ENCODE measurements at places on chromosomes 13 and 19.

DNA sequence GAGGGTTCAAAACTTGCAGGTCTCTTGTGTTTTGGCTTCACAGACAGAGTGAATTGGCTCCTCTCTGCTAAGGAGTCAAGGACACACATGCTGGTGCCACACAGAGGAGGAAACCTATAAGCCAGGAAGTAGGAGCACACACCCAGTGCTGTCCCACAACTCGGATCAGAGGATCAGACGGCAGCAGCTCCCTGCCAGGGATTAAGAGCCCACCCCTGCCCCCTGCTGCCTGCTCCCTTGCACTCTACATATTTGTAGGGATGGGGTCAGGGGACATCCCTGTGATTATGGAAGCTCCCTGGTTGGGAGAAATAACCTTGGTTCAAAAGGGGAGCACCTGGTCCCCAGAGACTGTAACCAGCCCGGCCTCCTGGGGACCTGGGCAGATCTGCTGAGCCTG lies 77.5 kb upstream of the CLDN10 start:
- DNase-seq, result no peak

DNA sequence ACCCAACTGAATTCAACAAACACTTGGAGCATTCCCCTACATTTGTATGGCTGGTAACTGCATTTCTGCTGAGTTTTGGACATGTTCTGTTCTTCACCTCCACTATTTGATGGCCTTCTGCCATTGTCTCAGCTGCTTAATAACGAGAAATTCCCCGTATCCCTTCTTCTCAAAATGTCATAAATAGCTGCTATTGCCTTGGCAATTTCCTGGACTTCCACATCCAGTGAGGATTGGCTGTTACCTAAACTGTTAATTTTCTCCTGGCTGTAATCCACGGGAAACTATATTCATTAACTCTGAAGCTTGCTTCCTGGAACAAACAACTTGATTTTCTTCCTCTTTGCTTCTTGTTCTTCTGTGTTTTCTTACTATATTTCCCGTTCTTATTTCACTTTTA lies 69.5 kb upstream of the TDRD3 start:
- DNase-seq, result no peak

- no peak for DNase-seq
These were observed 927.6 kb upstream of the ATXN8OS start for GRCh38 chr13:69180034-69180433.

GRCh38 chr13:78521091-78521490 lies 82.3 kb downstream of the POU4F1 start:
- DNase-seq, result no peak

DNA sequence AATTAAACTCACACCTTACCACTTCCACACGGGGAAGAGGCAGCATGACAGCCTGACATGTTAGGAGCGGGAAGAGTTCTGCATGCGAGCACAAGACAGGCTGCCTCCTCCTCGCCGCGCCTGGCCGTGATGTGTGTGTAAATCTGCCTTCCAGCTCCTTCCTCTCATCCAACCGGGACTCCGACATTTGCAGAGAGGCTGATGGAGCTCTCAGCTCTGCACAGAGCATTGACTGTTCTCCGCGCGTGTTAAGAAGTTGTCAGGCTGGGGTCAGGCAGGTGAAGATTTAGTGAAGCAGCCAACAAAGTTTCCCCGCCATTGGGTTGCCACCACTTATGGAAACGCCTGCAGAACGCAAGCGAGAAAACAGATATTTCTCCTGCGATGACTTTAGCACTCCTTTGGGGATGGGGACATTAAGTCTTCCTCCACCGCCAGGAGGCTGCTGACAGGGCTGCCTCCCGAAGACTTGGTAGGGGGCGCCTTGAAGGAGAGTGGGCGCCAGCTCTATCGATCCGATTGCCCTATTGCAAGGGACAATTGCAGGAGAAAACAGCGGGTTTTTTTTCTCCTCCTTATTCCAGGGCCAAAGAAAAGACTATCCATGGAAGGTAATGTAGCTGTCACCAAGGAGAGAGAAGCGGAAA lies 213.9 kb upstream of the TSHZ3 start:
- DNase-seq, result no peak

DNA sequence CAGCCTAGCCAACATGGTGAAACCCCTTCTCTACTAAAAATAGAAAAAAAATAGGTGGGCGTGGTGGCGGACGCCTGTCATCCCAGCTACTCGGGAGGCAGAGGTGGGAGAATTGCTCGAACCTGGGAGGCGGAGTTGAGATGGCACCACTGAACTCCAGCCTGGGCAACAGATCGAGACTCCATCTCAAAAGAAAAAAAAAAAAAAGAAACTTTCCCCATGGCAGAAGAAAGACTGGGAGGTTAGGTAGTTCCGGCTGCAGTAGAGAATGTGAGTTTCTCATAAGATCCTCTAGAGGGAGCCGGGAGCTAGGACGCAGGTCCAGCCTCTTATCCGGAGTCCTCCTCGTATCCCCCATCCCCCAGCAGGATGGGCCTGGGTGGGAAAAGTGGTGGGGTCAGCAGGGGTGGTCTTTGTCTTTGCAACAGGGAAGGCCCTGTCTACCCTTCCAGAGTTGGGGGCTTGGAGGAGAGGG lies 13.2 kb upstream of the CREB3L3 start:
- no peak for DNase-seq

DNA sequence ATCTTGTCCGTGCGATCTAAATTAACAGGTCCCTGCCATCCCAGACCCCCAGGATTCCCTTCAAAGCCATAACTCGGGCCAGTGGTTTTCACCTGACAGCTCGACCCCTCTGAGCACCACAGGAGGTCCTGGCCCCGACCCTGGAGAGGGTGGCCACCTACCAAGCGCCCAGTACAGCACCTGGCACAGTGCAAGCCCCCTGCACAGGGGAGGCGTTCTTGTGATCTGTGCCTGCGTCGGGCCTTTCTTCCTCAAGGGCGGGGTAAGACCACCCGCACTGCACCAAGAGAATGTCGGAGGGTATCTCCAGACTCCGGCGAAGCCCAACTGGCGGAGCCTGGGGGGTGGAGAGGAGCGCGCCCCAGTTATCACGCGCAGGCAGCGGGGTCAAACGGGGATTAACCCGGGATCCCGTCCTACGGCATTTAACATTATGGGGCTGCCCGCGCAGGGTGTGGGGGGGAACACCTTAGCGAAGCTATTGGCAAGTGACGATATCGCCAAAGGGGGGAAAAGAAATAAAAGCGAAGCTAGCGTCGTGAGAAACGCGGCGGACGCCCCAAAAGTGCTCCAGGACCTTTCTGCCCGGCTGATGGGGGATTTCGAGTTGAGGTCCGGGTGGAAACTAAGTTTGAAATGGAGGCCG lies 1.3 kb upstream of the HNRNPL start:
- peak; percentile 12 for DNase-seq

- no peak for DNase-seq
These were observed 79.8 kb upstream of the FLT1 start for GRCh38 chr13:28574617-28575142.

All from activated CD8-positive, alpha-beta memory T cell treated with anti-CD3 and anti-CD28 coated beads for 1 hour (primary cell).